PC-9 (cell line): ENCODE measurements at places on chromosomes 11 and 22. TPM values are rescaled to one million over a fixed set of nuclear protein-coding genes. Genes with fewer than 3 reads are reported as not detected.

SPON1 gene
- 0.48 and 0.70 TPM in 2 replicates for total RNA-seq

CHRNA10 gene
- 1.2 and 1.9 TPM in 2 replicates for total RNA-seq

RPL3 gene
- 1,699 and 2,252 TPM in 2 replicates for total RNA-seq

PACSIN3 gene
- 113 and 114 TPM in 2 replicates for total RNA-seq

CELF1 gene
- 115 and 165 TPM in 2 replicates for total RNA-seq

GNAZ gene
- total RNA-seq, result 1.2 and 1.7 TPM in 2 replicates

ACTN3 gene
- total RNA-seq, result not detected in 2 replicates

KIF18A gene
- 22.9 and 31.1 TPM in 2 replicates for total RNA-seq

DNA sequence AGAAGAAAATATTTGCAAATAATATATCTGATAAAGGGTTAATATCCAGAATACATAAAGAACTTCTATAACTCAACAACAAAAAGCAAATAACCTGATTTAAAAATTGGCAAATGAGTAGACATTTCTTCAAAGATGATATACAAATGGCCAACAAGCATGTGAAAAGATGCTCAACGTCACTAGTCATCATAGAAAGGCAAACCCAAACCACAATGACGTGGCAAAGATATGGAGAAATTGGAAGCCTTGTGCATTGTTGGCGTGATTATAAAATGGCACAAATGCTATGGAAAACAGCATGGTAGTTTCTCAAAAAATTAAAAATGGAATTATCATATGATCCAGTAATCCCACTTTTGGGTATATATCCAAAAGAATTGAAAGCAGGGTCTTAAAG lies 466.3 kb downstream of the TBC1D22A start:
- no peak for DNase-seq
- no peak overlapping the region for H3K4me3 ChIP-seq
- no peak overlapping the region for H3K27ac ChIP-seq
- H3K4me1 ChIP-seq, result no peaks in the 10 kb centered on the region

GRCh38 chr22:22078329-22078728 lies 95.7 kb upstream of the TOP3B start:
- no peak overlapping the region for H3K27ac ChIP-seq
- no peaks in the 10 kb centered on the region for H3K27me3 ChIP-seq
- H3K4me1 ChIP-seq, result no peaks in the 10 kb centered on the region
- DNase-seq, result no peak
- H3K36me3 ChIP-seq, result no peaks in the 10 kb centered on the region
- H3K4me3 ChIP-seq, result no peak overlapping the region

GRCh38 chr11:94926698-94927237 lies 46.6 kb downstream of the CWC15 start:
- peak; percentile 32 for DNase-seq
- no peaks in the 10 kb centered on the region for H3K27me3 ChIP-seq
- no peak overlapping the region for H3K27ac ChIP-seq
- no peaks in the 10 kb centered on the region for H3K36me3 ChIP-seq

GRCh38 chr11:96964661-96965060 lies 574.8 kb downstream of the JRKL start:
- no peak overlapping the region for H3K27ac ChIP-seq
- no peaks in the 10 kb centered on the region for H3K4me1 ChIP-seq
- H3K36me3 ChIP-seq, result no peaks in the 10 kb centered on the region
- H3K4me3 ChIP-seq, result no peak overlapping the region
- no peaks in the 10 kb centered on the region for H3K27me3 ChIP-seq
- no peak for DNase-seq

DNA sequence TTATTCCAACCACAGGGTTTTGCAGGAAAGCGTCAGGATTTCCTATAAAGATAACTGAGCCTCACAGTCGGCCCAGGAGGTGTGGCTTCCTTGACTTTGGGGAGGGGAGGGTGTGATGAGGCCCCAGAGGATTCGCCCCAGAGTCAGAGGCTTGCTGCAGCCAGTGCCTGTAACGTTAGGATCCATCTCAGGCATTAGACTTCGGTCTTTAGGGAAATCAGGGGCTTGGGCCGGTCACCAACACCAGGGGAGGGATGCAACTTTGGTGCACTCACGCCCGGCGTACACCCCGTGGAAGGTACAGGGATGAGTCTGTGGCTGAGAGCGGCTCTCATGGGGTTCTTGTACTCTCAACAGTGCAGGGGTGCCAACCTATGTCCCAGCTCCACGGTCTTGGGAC lies 5.7 kb upstream of the ANO1 start:
- H3K4me1 ChIP-seq, result peaks cover 66% of the 10 kb centered on the region
- no peak overlapping the region for H3K4me3 ChIP-seq
- no peaks in the 10 kb centered on the region for H3K36me3 ChIP-seq
- DNase-seq, result no peak
- no peak overlapping the region for H3K27ac ChIP-seq

- no peaks in the 10 kb centered on the region for H3K27me3 ChIP-seq
- no peaks in the 10 kb centered on the region for H3K36me3 ChIP-seq
- peaks cover 43% of the 10 kb centered on the region for H3K4me1 ChIP-seq
- H3K4me3 ChIP-seq, result no peak overlapping the region
Measured at GRCh38 chr22:39281126-39281525, 36.3 kb upstream of the PDGFB start.

DNA sequence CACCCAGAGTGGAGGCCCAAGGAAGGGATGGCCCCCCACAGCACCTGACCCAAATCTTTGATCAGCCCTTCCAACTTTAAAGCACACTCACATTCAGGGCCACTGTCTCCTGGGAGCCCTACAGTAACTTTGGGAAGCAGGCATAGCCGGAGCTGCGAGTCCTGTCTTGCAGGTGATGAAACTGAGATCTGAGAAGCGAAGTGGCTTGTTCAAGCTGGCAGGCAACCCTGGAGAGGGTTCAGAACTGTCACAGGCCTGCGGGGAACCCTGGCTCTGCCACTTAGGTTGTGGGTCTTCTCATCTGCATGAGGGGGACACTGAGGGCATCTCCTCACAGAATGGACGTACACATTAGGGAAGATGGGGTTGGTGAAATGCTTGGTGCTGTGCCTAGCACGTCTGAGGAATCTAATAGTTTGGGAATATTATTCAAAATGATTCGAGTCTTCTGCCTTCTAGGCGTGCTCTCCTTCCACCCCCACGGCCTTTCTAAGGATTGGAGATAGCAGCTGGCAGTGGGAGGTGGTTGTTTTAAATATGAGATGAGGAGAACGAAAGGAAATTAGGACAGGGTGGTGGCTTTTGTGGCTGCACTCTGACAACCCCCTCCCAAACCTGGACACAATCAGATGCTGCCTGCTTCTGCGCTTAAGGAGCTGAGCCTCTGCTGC lies 18.8 kb upstream of the SUN2 start:
- no peaks in the 10 kb centered on the region for H3K27me3 ChIP-seq
- no peaks in the 10 kb centered on the region for H3K4me1 ChIP-seq
- H3K36me3 ChIP-seq, result no peaks in the 10 kb centered on the region
- DNase-seq, result no peak
- no peak overlapping the region for H3K4me3 ChIP-seq

GRCh38 chr11:44805596-44805995 lies 78.8 kb downstream of the TSPAN18 start:
- no peak for DNase-seq
- no peak overlapping the region for H3K27ac ChIP-seq
- no peak overlapping the region for H3K4me3 ChIP-seq
- no peaks in the 10 kb centered on the region for H3K4me1 ChIP-seq

DNA sequence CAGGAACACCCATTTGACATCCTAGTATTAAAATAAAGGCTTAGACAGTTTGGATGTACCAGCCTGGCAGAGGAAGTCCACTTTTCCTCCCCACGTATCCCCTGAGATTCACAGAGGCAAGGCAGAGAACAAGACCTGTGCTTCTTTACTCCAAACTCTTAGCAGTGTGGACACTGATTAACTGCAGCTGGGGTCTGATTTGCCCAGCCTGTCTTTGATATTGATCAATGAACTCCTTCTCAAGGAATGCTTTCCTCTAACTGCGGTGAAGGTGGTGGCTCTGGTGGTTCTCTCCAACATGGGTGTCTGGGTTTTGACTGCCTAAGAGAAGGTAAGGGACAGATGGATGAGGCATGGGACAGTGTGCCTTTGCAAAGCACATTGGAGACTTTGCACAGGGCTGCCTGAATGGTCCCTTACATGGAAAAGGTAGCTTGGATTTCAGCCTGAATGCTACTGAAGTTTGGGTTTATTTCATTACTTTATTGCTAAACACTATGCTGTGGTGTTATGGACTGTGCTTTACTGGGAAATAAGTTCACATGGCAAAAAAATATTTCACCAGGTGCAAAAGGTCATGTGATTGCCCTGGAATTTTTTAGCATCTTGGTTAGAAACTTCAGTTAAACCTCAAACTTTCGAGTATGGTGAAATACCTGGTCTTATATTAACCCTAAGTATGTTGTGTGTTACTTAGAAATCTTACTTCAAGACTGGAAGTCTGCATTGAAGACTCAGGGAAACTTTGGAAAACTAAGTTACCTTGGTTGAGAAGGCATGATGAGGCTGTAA lies 1.8 kb downstream of the GAS2 start:
- no peak for DNase-seq
- H3K4me3 ChIP-seq, result no peak overlapping the region
- H3K27ac ChIP-seq, result no peak overlapping the region

DNA sequence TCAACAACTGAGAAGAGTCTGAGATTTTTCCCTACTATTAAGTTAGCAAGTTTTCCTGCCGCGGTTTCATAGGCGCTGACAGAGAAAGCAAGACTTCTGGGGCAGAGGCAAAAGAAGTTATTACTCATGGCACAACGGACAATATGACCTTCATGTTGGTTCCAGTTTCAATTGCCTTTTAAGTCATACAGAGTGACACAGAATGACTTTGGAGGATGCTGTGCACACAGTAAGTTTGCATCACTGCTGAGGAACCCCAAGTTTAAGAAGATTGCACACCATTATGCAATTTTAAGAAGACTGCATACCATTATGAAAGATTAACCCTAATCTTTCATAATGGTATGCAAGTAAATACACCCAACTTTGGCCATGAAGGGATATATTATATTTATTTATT lies 626.5 kb upstream of the CHORDC1 start:
- DNase-seq, result no peak
- no peaks in the 10 kb centered on the region; the same call in 1 of the 2 replicates for H3K4me1 ChIP-seq
- H3K27ac ChIP-seq, result no peak overlapping the region
- H3K4me3 ChIP-seq, result no peak overlapping the region

- no peak overlapping the region for H3K4me3 ChIP-seq
- H3K36me3 ChIP-seq, result no peaks in the 10 kb centered on the region
- H3K27me3 ChIP-seq, result no peaks in the 10 kb centered on the region
Measured at GRCh38 chr11:114972105-114972504, 293.8 kb downstream of the NXPE2 start.

DNA sequence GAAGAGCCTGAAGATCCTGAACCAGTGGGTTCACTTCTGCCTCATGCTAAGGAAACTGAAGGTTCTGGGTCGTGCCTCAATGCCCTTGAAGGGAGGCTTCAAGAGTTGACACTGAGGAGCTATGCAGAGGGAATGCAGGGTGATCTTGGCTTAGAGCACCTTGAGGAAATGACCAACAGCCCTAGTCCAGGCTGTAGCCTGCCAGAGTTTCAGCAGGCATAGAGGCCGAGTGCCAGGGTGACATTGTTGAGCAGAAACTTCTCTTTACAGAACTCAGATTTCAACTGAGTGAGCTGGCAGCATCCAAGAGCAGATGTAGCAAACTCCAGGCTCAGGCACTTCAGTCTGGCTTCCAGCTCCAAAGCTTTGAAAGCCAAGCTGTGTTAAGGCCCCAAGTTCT lies 23.1 kb upstream of the CAPRIN1 start:
- H3K36me3 ChIP-seq, result no peaks in the 10 kb centered on the region
- no peak overlapping the region for H3K27ac ChIP-seq
- no peaks in the 10 kb centered on the region for H3K27me3 ChIP-seq

DNA sequence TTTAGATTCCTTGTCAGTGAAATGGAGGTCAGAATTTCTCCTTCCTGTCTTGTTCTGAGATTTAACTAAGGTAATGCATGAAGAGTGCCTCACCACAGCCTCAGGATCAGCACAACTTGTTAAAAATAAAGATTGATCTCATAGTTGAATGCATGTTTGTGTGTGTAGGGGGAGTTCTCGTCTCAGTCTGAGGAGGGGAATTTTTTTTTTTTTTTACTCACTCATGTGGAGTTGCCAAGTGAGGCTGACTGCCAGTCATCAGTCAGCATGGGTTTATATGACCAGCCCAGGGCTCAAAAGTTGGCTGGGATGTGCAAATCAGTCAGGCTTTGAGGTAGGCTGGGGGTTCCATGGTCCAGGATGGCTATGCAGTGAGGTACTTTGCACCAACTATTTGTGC lies 113.2 kb downstream of the FANCF start:
- no peak overlapping the region for H3K27ac ChIP-seq
- H3K4me3 ChIP-seq, result no peak overlapping the region
- H3K36me3 ChIP-seq, result no peaks in the 10 kb centered on the region
- peaks cover 11% of the 10 kb centered on the region; the same call in 1 of the 2 replicates for H3K4me1 ChIP-seq

DNA sequence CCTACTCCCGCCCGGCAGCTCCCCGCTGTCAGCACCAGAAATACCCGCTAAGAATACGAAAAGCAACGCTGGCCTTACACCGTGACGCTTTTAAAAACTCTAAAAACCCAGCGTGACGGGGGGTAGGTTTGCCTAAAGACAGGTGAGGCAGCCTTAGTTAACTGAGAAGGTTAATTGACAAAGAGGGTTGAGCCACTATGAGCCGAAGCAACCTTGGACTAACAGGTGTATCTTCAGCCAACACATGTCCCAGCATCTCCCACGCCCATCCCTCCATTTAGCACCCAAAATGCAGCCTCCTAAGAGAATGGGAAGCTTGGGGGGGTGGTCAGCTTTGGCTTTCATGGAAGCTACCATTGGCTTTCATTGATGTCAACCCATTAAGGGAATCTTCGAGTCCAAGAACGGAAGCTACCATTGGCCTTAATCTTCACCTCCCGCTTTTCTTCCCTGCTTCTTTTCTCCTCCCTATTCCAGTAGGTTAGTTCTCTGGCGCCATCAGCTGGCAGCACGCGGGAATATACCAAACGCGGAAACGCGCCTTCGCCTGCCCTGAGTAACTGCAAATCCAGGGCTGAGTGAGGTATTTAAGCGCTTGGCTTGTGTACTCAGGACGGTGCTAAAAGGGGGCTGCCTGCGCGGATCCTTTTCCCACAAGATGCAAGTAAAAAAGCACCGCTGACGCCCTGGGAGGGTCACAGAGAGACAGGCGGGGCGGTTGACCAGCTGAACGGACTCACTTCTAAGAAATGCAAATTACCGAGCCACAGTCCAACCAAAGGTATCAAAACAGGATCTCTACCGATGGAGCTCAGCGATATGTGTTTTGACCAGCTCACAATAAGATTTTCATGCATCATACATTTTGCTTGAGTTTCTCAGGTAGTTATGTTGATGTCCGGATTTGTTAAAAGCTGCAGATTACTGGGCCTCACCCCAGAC lies 38.5 kb upstream of the GLYATL1 start:
- H3K36me3 ChIP-seq, result no peaks in the 10 kb centered on the region
- DNase-seq, result peak; percentile 40
- peaks cover 4% of the 10 kb centered on the region; the same call in 1 of the 2 replicates for H3K27me3 ChIP-seq
- H3K4me1 ChIP-seq, result no peaks in the 10 kb centered on the region
- H3K4me3 ChIP-seq, result no peak overlapping the region
